ENCODE measurements at places on chromosomes 16 and 17.

GRCh38 chr17:76579281-76579680 is 6.4 kb downstream of the ST6GALNAC2 start:
- DNase-seq = no peak

DNA sequence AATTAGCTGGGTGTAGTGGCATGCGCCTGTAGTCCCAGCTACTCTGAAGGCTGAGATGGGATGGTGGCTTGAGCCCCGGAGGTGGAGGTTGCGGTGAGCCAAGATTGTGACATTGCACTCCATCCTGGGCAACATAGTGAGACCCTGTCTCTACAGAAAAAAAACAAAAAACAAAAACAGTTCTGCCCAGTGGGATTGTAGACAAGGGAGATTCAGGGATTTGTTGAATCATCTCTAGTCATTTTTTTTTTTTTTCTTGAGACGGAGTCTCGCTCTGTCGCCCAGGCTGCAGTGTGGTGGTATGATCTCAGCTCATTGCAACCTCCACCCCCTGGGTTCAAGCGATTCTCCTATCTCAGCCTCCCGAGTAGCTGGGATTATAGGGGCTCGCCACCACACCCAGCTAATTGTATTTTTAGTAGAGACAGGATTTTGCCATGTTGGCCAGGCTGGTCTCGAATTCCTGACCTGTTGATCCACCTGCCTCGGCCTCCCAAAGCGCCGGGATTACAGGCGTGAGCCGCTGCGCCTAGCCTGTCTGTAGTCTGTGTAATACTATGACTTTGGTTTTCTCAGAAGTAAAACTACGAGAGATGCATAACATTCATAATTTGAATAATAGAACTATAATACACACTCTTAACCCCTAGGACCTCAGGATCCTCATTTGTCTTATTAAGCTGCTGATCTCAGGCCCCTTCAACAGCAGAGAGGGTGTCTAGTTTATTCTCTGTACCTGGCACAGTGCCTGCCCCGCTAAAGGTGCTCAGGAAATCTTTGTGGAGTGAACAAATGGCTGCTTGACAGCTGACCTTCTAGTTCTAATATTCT is 1.4 kb downstream of the TEN1 start:
- DNase-seq = no peak

- DNase-seq = no peak
Measured at GRCh38 chr16:61105544-61105943, 930.7 kb downstream of the CDH8 start.

DNA sequence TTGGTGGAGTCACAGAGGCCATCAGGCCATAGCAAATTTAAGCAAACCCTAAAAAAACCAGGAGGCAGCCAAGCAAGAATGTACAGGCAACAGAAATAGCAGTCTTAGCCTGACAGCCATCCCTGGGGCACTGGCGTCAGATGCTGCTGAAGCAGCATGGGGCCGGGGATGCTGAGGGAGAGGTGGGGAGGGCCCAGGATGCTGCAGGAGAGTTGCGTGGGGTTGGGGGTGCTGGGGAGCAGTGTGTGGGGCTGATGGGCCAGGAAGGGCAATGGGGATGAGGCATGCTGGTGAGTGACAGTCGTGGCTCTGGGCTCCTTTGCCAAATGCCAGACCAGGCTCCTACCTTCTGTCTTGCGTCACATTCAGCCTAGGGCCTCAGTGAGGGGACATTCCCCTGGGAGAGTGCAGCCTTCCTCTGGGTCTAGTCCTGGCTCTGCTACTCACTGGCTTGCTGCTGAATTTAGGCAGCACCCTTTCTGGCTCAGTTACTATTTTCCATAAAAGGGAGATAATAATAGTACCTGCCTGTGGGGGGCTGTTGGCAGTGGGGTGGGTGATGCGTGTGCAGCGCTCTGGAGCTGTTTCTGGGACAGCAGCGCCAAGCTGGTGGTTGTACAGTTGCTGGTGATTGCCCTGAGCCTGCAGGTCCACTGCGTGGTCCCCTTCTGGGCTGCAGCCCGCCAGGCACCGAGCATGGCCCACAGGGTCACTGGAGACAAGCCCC is 88.1 kb downstream of the AMFR start:
- DNase-seq = no peak

GRCh38 chr17:38609280-38610031 is 3.7 kb upstream of the SRCIN1 start:
- no peak for DNase-seq

DNA sequence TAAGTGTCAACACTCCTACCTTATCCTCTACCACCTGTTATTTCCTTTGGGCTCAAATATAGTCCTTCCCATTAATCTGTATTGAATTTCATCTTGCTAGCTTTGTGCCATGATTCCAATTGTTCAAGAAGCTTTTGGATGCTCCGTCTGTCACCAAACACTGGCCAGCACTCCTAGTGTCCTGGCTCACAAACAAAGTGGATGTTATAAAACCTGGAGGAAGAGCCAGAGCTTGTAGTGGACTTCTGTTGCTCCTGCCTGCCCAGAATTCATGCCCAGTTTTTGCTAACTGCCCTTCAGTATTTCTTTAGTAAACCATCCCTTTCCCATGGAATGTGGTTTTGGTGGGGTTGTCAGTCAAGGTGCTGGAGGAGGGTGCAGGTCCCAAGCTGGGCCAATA is 77.2 kb upstream of the HS3ST2 start:
- no peak for DNase-seq
